Dermis microvascular lymphatic vessel endothelial cell (primary cell): ENCODE measurements at places on chromosomes 5 and 9. TPM values are rescaled to one million over a fixed set of nuclear protein-coding genes. Genes with fewer than 3 reads are reported as not detected.
A peak's percentile ranks its signal among the peaks of the same experiment; 100 is the strongest.

- no peak for DNase-seq
Observed at GRCh38 chr5:178464431-178465048, 125.7 kb downstream of the COL23A1 start.

DNA sequence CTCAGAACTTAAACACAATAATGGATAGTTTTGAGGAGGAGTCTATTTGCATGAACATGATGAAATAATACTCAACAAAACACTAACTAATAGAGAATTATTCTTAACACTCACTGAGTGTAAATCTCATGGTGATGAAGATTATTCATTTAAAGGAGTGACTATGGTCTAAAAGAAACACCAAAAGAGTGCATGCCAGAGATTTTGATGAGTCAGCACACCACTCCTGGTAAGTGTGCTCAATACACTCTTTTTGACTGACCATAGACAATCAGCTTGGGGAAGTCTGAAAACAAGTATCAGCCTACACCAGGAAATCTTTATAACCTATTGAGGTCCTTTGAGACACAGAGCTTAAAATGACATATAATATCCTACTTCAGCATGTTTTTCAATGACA is 6.8 kb upstream of the FST start:
- no peak for DNase-seq

- DNase-seq, result peak; percentile 10
Observed at GRCh38 chr9:2336055-2336454, 285.5 kb upstream of the VLDLR start.

DNA sequence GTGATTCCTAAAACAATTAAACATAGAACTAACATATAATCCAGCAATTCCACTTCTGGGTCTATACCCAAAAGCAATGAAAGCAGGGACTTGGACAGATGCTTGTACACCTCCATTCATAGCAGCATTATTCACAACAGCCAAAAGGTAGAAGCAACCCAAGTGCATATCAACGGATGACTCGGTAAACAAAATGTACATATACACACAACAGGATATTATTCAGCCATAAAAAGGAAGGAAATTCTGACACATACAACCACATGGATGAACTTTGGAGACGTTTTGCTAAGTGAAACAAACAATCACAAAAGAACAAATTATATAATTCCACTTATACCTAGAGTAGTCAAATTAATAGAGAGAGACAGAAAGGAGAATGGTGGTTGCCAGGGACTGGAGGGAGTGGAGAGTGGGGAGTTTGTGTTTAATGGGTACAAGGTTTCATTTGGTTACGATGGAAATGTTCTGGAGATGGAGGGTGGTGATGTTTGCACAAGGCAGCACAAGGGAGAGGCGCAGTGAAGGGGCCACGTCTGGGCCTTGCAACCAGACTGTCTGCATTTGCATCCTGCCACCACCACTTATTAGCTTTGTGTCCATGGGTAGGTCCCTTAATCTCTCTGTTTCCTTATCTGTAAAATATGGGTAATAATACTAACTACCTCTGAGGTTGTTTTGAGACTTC is 36.3 kb upstream of the RLN1 start:
- DNase-seq, result no peak

DNA sequence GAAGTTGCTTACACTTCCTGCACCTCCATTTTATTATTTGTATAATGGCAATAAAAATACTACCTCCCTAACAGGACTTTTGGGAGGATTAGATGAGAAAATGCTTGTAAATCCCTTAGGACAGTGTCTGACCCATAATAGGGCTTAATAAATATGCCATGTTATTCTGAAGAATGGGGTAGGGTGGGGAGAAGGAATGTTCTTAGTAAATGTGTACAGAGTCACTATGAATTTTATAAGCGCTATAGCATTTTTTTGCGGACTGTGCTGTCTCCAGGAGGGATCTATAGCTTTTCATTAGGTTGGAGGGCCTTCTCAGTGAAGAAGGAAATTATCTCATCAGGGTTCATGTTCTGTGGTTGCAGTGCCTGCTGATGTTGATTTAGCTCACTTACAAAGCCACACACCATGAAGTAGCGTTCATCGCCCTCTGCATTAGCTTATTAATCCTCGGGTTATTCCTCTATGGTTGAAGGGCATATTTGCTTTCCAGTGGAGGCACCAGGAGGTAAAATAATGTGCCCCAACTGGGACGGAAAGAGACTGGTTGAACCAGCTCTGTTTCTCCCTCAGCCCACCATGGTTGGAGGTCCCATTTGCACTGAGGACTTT is 497.1 kb downstream of the ARHGEF28 start:
- DNase-seq, result no peak

GRCh38 chr5:72597456-72597948 is 90.3 kb upstream of the ZNF366 start:
- peak; percentile 89 for DNase-seq

DNA sequence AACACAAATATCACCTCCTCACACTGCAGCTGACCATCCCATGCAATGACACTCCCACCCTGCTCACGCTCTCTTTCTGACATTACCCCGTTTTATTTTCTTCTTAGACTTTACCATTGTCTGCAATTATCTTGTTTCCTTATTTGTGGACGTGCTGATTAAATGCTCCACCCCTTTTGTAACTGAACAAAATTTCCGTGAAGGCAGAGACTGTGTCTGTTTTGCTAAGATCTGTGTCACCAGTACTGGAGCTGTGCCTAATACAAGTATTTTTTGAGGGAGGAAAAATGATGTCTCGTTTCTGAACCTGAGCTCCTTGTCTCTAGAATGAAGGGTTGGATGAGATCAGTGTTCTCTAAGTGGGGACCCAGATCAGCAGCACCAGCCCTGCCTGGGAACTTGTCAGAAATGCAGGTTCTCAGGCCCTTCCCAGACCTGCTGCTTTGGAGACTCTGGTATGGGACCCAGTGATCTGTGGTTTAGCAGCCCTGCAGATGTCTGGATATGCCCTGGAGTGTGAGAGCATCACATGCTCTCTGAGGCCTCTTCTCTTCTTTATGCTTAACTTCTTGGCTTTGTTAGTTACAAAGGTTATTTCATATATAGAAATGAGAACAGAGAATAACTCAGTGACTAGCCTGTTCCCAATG is 181.7 kb upstream of the GAS1 start:
- DNase-seq, result no peak

- no peak for DNase-seq
Observed at GRCh38 chr9:113990570-113990907, 87.6 kb downstream of the AMBP start.

DNA sequence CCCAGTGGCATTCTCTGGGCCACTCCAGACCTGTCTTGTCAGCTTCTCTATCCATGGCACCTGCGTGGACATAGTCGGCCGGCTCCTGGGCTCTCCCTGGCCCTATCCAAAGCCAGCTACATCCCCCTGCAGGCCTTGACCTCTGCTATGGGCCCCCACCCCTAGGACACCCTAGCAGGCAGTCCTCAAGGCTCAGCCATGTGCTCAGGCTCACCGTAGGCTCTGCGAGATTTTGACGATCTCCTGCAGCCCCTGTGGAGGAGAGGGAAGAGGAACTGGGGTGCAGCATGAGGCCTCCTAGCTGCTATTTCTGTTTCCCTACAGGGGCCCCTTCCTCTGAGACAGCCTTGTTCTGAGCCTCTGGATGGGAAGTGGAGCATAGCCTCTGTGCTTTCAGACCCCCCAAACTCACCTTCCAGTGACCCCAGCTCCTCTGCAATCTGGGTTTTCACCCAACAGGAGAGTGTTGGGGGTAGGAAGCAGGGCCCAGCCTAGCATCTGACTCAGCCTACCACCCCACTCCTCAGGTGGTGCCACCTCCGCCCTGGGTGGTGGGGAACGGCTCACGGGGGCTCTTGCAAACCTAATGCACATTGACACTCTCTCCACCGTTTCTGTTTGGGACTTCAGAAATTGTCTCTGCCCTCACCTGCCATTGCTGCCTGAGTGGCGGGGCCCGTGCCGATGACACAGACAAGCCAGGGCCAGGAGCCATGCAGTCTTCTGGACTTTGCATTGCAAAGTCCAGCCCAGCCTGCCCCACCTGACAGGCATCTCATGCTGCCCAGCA is 36.7 kb downstream of the HRH2 start:
- no peak for DNase-seq

DNA sequence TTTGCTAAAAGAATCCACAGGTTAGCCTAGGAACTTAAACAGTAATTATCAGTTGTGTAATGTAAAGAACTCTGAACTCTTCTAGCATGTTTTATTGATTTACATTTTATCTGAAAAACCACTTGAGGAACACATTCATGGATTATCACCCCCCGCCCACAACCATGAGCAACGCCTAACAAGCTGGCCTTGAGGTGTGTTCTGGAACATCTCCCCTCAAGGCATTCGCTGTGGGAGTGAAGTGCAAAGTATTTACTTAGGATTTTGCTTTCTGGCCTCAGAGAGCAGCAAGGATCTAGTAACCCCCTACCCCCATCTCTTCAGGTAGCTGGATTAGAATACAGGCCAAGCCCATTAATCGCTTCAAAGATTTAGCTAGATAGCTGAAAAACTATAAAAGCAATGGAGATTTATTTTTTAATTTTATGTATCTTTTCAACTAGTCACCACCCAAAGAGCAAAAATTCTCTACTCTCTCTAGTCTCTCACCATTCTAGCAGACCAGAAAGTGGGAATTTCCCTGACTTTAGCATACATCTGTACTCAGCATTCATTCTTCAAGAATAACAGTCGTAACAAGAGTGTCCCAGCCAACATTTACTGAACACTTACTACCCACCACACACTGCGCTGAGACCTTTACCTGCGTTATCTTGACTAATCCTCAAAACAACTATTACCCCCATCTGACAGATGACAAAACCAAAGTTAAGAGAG is 37.2 kb downstream of the DDX31 start:
- DNase-seq, result no peak

DNA sequence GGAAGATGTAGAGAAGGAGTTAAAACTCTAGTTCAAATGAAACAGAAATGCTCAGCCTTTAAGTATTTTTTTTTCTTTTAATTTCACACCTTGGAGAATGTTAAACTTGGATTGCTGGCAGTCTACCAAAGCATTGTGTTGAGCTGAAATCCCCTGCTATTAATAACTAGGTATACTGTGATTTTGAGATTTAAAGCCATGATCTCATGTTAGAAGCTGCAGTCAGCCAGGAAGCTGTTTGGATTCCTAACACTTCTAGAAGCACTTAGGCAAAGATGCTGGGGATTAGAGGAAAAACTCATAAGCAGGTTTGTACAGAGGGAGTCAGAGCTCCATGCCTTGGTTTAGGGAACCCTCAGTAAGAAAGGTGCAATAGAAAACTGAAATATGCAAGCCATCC is 141.4 kb downstream of the KIF4B start:
- no peak for DNase-seq

DNA sequence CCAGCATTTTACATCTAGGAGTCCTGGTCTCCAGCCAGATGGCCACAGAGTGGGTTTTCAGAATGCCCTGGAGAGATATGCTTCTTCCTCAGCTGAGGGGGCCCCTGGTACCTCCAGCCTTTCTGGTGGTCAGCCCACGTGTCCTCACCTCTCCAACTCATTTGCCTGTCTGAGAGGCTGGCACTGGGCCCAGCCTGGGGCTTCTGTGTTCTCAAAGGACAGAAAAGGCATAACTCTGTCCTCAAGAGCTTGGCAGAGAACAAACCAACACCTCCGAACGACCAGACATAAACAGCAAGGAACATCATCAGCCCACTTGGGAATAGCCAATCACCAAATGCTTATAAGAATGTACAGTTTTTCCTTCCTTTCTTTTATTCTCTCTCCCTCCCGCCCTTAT is 17.1 kb downstream of the ENG start:
- DNase-seq, result peak; percentile 37

- no peak for DNase-seq
Observed at GRCh38 chr5:144800169-144800568, 629.5 kb downstream of the KCTD16 start.

GRCh38 chr5:176771102-176771845 is 39.1 kb upstream of the UNC5A start:
- DNase-seq, result no peak

DNA sequence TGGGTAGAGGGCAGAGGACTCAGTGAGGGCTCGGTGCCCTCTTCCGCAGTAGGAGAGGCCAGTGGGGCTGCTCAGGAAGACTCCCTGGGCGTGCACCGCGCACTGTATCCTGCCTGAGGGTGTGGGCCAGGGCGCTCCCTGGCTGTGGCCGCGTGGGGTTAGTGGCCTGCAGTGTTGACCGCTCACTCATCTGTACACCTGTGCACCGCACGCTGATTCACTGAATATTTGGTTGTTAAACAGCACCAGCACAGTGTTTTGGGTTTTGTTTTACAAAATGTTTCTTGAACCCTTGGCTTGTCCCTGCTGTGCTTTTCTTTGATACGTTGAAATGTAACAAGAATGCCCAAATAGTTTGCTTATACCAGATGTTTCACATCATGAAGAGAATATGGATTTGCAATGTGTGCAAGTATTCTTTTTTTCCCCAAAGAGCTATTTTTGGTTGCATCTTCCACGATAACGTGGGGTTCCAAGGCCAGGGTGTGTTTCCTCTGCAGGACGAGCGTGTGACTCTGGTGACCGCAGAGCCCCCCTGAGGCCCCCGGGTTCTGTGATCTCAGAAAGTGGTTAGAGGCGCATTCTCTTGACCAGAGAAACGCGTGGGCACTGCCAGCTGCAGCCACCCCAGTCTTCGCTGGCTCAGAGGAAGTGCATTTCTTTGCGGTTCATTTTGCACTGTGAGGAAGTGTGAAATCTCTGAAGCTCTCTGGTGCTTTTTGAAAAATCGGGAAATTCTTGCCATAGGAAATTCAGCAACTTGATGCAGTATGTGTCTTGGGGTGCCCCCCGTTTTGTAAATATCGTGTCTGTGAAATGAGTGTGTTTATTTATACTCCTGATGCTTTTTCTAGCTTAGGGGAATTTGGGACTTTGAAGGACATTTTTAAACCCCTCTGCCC is 46.9 kb downstream of the AHRR start:
- DNase-seq, result no peak

- no peak for DNase-seq
Observed at GRCh38 chr9:133378408-133378962, 2.3 kb downstream of the STKLD1 start.

- no peak for DNase-seq
Observed at GRCh38 chr5:168438349-168438748, 47.9 kb upstream of the RARS1 start.

- DNase-seq, result peak; percentile 65
Observed at GRCh38 chr9:18396102-18396728, 77.7 kb upstream of the ADAMTSL1 start.

DNA sequence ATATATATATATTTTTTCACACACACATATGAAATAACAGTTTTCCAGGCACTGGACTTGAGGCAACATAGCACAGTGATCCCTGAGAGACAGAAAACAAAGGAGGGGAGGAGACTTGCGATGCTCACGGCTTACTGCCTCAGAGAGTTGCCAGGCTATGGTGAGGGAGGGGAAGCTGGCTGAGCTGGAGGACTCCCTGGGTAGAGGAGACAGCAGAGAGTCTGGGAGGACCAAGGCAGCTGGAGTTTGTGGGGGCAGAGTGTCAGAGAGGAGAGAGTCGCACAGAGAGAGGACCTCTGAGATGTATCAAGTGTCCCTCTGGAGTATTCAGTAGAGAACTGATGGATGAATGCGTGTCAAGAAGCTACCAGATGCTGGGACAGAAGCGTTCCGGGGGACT is 23.1 kb upstream of the QSOX2 start:
- DNase-seq, result no peak

Gene GABRG2
- total RNA-seq, result not detected in 2 replicates

Gene CKMT2
- 0.13 and 0.38 TPM in 2 replicates for total RNA-seq

Gene FRMPD1
- total RNA-seq, result not detected in 2 replicates

Gene ZDHHC11
- total RNA-seq, result 0.26 and 1.5 TPM in 2 replicates

Gene TMEM252
- 0.13 TPM in 1 of 2 replicates, not detected in the other for total RNA-seq

Gene PIGO
- total RNA-seq, result 7.4 and 9.5 TPM in 2 replicates

Gene LCN9
- total RNA-seq, result not detected in 2 replicates
